GM20000 (cell line): ENCODE measurements at places on chromosomes 3 and 15.

DNA sequence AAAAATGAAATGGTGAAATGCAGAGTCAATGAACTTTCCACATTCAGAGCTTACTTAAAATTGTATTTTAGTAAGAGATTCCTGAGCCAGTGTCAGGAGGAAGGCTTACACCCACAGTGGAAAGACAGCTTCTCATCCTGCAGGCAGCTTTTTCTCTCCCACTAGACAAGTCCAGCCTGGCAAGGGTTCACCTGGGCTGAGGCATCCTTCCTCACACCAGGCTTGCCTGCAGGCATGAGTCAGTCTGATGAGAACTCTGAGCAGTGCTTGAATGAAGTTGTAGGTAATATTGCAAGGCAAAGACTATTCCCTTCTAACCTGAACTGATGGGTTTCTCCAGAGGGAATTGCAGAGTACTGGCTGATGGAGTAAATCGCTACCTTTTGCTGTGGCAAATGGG, 3.1 kb downstream of the CCR4 start:
- DNase-seq: no peak

DNA sequence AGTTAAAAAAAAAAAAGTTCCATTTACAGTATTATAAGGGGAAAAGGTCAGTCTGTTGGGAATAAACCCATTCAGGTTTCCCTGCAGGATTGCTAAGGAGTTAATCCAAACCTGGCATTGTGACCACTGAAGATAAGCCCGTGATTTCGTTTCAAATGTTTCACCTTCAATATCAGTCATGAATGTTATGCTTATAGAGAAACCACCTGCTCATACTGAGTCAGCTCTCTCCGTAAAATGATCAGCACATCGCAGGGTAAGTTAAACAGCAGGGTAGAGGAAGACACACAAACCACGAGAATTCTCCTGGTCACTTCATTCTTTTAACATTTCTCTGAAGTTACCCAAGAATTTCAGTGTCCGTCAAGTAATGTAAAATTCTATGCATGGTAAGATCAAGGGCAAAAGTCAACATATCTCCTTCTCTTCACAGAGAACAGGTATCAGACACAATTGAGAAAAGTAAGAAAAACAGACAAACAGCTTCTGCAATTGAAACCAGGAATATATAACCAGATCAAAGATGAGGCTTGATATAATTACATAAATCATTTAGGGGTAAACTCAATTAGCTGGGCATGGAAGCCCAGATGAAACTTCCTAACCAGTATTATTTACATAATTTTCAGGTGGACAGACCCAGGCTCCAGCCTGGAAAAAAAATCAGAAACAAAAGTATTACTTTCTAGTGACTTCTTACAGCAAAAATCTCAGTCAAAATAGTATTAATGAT, 67.6 kb upstream of the ARHGEF3 start:
- no peak for DNase-seq

DNA sequence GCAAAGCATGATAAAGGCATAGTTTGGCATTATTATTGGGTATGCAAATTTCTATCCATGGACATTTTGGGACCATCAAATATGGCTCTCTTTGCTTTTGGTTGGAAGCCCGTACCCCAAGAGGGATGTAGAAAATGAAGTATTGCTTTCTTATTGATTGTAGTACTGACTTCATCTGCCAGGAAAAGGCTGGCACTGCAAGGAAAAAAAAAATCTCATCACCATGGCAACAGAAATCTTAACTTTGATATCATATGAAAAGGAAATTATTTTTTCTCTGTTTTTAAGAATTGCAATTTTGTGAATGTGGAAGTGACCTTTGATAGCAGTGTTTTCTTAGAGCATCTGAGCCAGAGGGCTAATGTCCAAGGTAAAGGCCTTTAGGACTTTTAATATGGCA, 151.7 kb downstream of the TMEM108 start:
- DNase-seq: no peak

- no peak for DNase-seq
These were observed 32.0 kb downstream of the DCUN1D1 start for GRCh38 chr3:182948305-182948704.

- DNase-seq: no peak
These were observed 496.9 kb downstream of the CADM2 start for GRCh38 chr3:85455561-85456200.
